ENCODE measurements at places on chromosomes 13 and 19. TPM values are rescaled to one million over a fixed set of nuclear protein-coding genes. Genes with fewer than 3 reads are reported as not detected.

The ZNF563 gene
- total RNA-seq, result 3.7 TPM

The NCAN gene
- total RNA-seq, result not detected

- peaks cover 23% of the 10 kb centered on the region for H3K4me1 ChIP-seq
- peak overlapping the region; percentile 62 for H3K27ac ChIP-seq
- no peak for DNase-seq
- no peaks in the 10 kb centered on the region for H3K27me3 ChIP-seq
- peak overlapping the region; percentile 93 for H3K4me3 ChIP-seq
- peaks cover 25% of the 10 kb centered on the region for H3K36me3 ChIP-seq
These were observed 1.2 kb upstream of the EMC10 start for GRCh38 chr19:50475101-50475568.

The ZSCAN18 gene
- total RNA-seq, result 49.8 TPM

DNA sequence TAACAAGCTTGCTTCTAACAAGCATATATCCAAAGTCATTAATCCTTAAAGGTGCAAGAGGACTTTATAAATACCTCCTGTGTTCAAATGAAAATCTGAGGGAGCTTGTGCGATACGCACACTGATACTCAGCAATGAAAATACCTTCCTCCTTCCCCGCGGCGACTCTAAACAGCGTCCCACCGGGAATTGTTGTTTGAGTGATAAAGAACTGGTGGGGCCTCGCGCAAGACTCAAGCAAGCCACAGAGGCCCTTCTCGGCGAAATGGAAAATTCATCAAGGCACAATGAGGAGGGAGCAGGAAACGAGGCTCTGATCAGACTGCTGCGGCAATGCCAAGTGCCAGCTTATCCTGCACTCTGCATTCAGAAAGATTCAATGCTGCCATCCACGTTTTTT is 126.7 kb downstream of the ABCC4 start:
- H3K4me3 ChIP-seq, result no peak overlapping the region
- no peak for DNase-seq
- H3K36me3 ChIP-seq, result peaks cover 51% of the 10 kb centered on the region
- H3K27me3 ChIP-seq, result no peaks in the 10 kb centered on the region
- no peak overlapping the region for H3K27ac ChIP-seq

DNA sequence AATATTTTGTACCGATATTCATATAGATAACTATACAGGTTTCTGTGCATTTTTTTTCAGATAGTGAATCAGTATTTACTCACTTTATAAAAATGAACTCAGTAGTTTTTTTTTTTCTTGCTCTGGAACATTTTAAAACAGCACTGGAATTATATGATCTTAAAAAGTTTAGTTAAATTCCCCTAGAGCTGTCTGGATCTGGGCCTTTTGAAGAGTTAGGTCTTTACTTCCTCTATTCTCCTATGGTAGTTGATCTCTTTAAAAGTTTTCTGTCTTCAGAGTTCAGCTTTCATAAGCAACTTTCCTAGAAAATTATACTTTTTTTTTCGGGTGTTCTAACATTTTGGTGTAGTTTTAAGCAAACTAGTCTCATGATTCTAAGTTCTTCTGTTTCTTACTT is 21.8 kb upstream of the RBM26 start:
- no peak overlapping the region for H3K27ac ChIP-seq
- no peak overlapping the region for H3K4me3 ChIP-seq

DNA sequence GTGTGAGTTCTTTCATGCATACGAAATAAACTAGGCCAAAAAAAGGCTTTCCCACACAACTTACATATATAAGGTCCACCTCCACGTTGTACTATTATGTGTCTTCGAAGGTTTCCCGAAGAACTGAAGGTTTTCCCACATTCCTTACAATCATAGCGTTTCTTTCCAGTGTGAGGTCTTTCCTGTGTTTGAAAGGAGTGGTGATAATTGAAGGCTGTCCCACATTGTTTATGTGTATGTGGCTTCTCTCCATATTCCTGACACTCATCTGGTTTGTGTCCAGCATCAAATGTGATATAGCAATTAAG is 14.6 kb downstream of the ZNF442 start:
- no peak for DNase-seq
- H3K4me3 ChIP-seq, result no peak overlapping the region
- H3K36me3 ChIP-seq, result peaks cover 57% of the 10 kb centered on the region
- no peaks in the 10 kb centered on the region for H3K27me3 ChIP-seq
- H3K27ac ChIP-seq, result no peak overlapping the region
- H3K4me1 ChIP-seq, result no peaks in the 10 kb centered on the region

All from activated B cell treated with CpG ODN at 0.5 μM for 24 hours (primary cell).